A673 (cell line): ENCODE measurements at places on chromosomes 2 and 18. TPM values are rescaled to one million over a fixed set of nuclear protein-coding genes. Genes with fewer than 3 reads are reported as not detected.

The SPR gene
- 22.6 and 25.6 TPM in 2 replicates for total RNA-seq

- no peak for DNase-seq
These were observed 74.1 kb downstream of the ACTR3 start for GRCh38 chr2:113963965-113964364.

The STK17B gene
- 18.4 and 18.5 TPM in 2 replicates for total RNA-seq

DNA sequence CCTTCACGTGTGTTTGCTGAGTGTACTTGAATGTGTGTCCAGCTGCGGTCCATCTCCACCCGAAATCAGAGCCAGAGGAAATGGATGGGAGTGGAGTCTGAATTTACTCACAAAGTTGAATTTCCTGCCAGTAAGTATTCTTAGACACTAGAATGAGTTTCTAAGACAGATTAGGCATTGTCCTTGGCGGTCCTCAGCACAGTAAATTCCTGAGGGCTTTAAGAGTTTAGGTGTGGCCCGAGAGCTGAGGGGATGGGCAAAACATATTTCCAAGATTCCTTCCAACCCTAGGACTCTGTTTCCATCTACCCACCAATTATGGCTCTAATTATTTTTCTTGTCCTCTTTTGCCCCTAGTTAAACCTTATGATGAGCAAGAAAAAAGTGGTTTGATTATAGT lies 90.3 kb upstream of the PHLPP1 start:
- DNase-seq = no peak

The IL36A gene
- total RNA-seq = not detected in 2 replicates

DNA sequence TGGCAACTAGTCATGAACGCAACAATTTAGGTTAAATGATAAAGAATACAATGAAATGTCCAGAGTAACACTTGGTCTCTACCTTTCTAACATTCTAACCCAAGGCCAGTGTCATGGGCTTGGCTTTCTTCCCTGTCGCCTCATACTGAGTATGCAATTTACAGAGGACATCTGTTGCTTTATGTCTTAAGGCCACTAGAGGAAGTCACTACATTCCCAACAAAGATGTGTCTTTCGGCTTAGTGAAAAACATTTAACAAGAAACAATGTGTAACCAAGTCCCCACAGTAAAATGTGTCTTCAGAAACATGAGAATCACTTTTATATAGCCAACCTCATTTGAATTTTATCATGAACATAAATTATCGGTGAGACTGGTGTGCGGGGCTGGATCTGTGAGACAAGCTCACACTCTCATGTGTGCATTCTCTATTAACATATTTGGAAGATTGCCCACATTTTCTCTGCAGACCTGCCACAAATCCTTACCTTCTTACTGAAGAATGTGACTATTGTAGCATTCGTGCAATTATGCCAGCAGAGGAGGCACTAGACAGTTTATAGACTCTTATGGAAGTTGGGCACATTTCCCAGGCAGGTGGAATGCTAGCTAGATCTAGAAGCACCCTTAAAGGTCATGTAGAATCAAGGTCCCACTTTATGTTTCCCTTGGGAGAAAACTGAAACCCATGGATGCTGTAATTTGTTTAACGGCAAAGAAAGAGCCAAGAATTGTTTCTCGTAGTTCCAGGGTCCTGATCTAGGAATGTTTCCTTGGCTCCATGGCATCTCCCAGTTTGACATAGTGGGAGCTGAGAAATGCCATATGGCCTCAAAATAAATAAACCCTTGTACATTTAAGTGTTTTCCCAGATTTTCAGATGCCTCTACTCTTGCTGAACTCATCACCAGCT lies 101.8 kb downstream of the CD226 start:
- peak; percentile 62 for DNase-seq

DNA sequence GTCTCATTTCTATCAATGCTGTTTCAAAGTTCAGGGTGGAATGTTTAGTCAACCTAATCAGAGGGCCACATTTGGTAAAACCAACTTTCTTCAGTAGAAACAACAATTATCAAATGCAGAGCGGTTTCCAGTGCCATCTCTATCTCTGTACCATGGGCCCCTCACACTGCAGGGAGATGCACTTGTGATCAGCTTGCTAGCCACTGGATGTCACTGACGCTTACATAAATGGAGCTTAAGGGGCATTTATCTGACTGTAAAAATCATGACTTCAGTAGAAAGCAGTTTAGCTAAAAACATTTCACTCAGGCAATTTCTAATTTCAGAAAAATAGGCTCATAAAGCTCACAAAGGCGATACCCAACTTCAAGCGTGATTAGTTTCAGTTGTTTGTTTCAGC lies 678.0 kb downstream of the ZEB2 start:
- DNase-seq = peak; percentile 48

The ADRA2B gene
- 0.11 TPM in 1 of 2 replicates, not detected in the other for total RNA-seq

The ARHGAP25 gene
- total RNA-seq = 5.4 and 6.2 TPM in 2 replicates

GRCh38 chr18:5152343-5153020 lies 44.6 kb downstream of the AKAIN1 start:
- DNase-seq = no peak

DNA sequence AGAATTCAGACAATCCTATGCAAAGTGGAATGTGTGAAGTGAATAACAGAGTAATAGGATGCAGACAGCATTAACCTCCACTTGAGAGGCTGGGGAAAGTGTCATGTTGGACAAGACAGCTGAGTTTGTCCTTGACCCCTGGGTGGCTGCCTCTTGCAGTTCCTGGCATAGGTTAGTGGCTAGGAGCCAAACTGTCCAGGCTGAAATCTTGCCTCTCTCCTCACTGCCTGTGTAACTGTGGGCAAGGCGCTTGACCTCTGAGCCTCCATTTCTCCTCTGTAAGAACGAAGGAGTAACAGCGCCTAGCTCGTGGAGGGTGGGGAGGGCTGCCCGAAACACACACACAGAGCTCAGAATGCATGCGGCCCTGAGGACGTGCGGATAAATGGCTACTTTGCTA lies 34.8 kb upstream of the LDLRAD4 start:
- no peak for DNase-seq

GRCh38 chr2:136917411-136917881 lies 152.1 kb downstream of the THSD7B start:
- DNase-seq = peak; percentile 20

The NEURL3 gene
- total RNA-seq = not detected in 2 replicates

GRCh38 chr2:27690052-27690451 lies 26.4 kb downstream of the SLC4A1AP start:
- no peak for DNase-seq

GRCh38 chr2:235050980-235051351 lies 99.1 kb downstream of the SH3BP4 start:
- DNase-seq = peak; percentile 99

- DNase-seq = peak; percentile 73
These were observed 89.3 kb downstream of the PDE11A start for GRCh38 chr2:177983183-177983788.

GRCh38 chr2:162328424-162329157 lies 10.1 kb upstream of the IFIH1 start:
- DNase-seq = no peak

The ANKRD30B gene
- not detected in 2 replicates for total RNA-seq

- DNase-seq = no peak
These were observed 61.1 kb upstream of the UGP2 start for GRCh38 chr2:63780518-63781155.

DNA sequence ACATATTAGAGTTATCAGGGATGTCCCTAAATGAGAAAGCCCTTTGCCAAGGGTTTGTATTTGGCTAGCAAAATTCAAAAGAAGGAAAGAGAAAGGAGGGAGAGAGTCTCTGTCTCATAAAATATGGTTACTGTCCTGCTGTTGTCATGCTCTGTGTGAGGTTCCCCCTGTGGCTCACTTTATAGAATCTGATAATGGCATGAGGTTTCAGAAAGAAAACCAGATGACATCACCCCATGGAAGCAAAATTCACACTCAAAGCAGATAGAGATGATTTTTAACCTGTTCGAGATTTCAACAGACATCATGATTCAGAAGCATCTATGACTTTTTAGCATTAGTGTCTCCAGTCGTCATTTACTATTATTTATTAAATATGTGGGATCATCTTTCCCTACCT lies 165.0 kb upstream of the SESTD1 start:
- no peak for DNase-seq

The UXS1 gene
- total RNA-seq = 48.6 and 50.9 TPM in 2 replicates

DNA sequence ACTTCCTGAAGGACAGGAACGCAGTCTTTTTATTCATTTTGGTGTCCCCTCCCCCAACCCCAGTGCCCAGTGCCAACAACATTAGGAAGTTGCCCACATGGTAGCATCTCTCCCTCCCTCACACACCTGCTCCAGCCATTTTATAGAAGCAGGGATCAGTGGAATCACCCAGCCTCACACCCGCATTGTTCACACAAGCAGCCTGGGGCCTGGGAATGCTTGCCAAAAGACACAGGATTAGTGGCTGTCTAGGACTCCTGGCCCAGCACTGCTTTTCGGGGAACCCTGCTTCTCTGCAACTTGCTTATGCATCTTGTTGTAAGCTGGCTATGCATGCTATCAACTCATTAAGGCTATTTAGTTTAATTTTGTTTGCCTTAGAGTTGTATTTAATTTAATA lies 17.9 kb downstream of the TMEM37 start:
- peak; percentile 57 for DNase-seq

DNA sequence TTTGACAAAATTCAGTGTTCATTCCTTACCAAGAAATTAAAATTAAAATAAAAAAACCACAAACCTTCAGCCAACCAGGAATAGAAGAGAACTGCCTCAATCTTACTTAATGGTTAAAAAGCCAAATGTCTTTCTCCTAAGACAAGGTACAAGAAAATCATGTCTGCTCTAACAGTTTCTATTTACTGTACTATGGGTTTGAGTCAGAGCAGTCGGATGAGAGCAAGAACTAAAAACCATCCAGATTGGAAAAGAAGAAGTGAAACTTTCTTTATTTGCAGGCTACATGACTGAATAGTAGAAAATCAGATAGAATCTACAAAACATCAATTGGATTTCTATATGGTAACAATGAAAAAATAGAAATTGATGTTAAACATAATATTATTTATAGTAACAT lies 555.5 kb upstream of the TNP1 start:
- DNase-seq = no peak

DNA sequence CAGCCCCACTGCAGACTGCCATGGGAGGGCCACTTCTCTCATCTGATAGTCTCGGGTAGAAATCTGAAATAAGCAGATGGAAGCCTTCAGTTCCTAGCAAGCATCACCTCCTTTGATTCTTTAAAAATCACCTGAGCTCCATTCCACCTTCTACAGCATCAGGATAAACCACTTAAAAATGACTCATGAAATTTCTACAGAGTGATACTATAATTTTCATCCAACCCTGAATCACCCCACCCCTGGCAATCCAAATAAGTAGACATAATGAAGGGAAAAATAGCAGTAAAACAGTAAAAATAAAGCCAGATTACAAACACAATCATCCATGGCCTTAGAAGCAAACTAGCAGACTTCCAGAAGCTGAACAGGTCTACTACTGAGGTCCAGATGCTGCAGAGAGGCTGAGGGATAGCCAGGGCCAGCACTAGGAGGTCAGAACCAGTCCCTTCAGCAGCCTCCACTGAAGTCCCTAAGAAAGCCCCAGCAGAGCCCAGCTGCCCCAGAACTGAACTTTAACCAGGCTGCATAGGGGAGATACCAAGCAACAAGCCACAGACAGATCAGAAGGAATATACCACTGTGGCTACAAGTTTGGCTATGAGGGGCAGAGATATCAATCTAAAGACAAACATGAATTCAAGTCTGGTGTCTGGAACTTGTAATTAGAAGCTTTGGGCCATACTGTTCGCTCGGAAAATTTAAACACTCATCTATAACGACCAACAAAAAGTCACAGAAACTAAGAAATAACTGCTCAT lies 54.7 kb upstream of the RNU4ATAC start:
- DNase-seq = no peak

DNA sequence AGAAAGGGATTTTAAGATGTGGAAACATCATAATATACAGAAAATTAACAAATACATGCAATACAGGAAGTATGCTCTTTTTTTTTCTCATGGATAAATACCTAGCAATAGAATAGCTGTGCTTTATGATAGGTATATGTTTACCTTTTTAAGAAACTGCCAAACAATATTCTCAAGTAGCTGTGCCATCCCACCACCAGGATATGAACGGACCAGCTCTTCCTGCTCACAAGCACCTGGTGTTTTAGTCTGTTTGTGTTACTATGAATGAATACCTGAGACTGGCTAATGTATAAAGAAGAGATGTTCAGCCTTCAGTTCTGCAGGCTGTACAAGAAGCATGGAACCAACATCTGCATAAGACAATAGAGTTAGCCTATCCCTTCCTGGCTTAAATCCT lies 19.9 kb upstream of the UGT1A8 start:
- no peak for DNase-seq

DNA sequence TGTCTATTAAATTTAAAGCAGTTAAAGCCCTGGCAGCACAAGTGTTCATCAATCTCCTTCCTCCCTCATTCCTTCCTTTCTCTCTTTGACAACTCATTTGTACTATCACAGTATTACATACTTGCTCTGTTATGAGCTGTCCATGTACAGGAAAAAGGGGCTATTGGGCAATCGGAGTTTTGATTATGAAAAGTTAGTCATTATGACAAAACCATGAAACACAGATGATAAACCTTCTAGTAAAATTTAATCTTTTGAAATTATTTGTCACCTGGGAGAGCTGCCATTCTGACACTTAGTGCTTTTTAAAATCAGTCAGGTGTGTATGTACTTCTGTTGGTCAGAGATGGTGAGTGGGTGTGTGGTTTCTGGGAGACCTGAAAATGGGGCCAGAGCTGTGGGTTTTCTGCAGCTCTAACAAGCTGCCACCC lies 39.4 kb downstream of the MAP4K4 start:
- no peak for DNase-seq

- DNase-seq = no peak
These were observed 82.2 kb upstream of the ST8SIA3 start for GRCh38 chr18:57270156-57270555.

- DNase-seq = no peak
These were observed 304.6 kb upstream of the ZEB2 start for GRCh38 chr2:144824306-144825080.

DNA sequence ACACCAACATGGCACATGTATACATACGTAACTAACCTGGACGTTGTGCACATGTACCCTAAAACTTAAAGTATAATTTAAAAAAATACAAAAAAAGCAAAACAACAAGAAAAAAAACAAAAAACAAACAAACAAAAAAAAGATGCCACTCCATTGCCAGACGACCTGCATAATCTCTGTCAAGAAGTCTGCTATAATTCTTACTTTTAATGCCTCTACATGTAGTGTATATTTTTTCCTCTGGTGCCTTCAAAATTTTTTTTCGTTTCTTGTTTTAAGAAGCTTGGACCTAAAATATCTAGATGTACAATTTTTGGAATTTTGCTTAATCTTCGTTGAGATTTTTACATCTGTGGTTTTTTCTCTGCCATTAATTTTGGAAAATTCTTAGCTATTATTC lies 235.6 kb upstream of the ZNF521 start:
- DNase-seq = no peak
